ENCODE measurements at places on chromosomes 3 and 15.
A peak's percentile ranks its signal among the peaks of the same experiment; 100 is the strongest.

- DNase-seq = no peak
Observed at GRCh38 chr15:29969562-29970401, 113.0 kb upstream of the GOLGA8J start.

- DNase-seq = no peak
Observed at GRCh38 chr15:92061511-92062195, 208.1 kb downstream of the SLCO3A1 start.

GRCh38 chr3:117628823-117629291, 919.3 kb downstream of the TUSC7 start:
- DNase-seq = no peak

DNA sequence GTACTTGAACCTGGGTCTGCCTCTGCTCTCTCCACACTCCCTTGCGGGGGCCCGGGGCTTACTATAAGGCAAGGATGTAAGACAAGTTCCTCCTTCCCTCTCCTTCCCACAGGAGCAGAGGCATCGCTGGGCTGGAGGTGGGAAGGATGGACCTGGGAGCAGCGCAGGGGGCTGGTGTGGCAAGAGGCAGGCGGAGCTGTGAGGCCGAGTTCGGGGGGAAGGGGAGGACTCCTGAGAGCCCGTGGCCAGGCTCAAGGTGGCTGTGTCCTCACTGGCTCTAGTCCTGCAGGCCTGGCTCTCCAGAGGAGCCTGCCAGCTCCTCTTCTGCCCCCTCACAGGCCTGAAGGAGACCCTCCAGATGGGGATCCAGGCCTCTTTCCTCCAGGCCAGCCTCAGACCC, 1.0 kb upstream of the NR2E3 start:
- no peak for DNase-seq

- no peak for DNase-seq
Observed at GRCh38 chr15:51818150-51818549, 11.3 kb upstream of the TMOD3 start.

GRCh38 chr3:18389108-18389733, 35.9 kb downstream of the SATB1 start:
- peak; percentile 56 for DNase-seq
